ENCODE measurements at places on chromosomes 16 and 17.

DNA sequence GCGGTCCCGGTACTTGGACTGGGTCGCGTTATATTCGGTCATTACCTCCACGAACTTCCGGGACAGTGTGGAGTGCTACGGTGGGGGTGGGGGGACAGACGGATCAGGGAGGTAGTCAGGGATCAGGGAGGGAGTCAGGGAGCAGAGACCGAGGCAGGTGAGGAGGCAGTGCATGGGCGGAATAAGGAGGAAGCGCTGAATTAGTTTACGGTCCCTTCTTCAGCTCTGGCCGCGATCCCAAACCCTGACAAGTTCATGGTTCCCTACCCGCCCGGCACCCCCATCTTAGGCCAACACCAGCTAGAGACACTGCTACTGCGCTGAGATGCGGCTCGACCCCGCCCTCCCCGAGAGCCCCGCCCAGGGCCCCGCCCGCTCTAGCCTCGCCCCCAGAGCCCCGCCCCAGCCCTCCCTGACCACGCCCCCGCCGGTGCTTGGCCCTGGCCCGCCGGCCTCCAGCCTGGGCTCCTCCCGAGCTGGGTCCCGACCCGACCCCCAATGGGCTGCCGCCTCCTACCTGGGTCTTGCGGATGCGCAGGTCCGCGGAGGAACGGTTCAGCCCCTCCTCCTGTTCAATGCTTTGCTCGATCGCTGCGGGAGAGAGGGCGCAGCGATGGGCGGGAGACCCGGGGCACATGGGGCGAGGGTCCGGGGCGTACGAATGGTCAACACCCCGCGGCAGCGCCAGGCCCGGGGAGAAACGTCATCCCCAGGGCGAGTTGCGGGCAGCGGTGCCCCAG lies 12.1 kb downstream of the HSD3B7 start:
- DNase-seq, result peak; percentile 77

- no peak for DNase-seq
Observed at GRCh38 chr16:63653044-63653839, 1468.6 kb downstream of the CDH11 start.

- DNase-seq, result no peak
Observed at GRCh38 chr17:47682138-47682537, 11.8 kb upstream of the TBKBP1 start.

DNA sequence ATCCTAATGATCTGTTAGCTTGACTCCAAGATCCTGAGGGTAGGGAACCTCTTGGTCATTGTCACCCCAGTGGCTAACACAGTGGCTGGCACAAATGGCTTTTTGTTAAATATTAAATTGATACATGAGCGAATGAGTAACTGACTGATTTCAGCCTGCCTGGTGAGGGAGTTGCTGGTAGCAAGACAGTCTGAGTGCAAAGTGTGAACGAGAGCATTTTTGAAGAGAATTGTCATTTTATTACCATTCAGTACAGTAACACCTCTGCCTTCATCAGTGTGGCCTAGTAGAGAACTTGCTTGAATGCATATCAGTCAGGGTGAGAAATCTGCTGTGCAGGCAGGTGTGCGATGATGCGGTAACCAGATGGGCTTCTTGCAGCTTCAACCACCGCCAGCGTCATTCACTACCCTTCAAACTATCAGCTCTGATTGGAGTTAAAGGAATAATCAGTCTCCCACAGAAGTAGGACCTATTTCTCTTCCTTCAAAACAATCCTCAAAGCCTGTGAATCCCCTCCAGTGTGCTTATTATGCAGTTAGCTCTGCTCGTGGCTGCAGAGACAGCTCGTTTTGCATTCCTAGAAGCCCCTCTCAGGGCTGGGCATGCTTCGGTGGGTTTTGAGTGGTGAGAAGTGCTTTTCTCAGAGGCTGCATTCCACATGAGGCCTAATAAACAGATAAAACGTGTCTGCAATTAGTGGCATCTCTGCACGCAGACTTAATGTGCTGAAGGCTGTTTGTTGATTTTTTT lies 29.0 kb downstream of the HEXIM2 start:
- DNase-seq, result no peak

All from SW 1271 (cell line).